Keratinocyte (primary cell): ENCODE measurements at places on chromosomes 1 and 21. TPM values are rescaled to one million over a fixed set of nuclear protein-coding genes. Genes with fewer than 3 reads are reported as not detected.

- peaks cover 48% of the 10 kb centered on the region for H3K4me1 ChIP-seq
- no peaks in the 10 kb centered on the region for H3K27me3 ChIP-seq
- H3K36me3 ChIP-seq: no peaks in the 10 kb centered on the region
- H3K27ac ChIP-seq: peak overlapping the region; percentile 99
These were observed 608 bp downstream of the PEF1 start for GRCh38 chr1:31643976-31644559.

DNA sequence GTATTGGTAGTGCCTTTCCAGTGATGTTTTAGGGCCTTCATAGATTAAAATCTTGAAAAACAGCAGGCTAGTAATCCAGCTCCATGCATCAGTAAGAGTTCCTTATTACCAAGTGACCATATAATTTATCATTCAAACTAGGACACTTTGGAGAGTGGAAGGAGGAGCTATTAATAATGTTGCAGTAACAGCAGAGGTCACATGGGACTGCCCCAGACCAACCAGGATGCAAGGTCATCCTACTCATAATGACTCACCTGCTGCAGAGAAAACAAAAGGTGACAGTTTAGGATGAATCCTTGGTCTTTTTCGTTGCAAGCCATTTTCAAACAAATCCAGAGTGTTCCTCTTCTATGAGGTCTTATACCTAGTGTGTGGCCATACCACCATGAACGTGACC is 187.4 kb downstream of the NUF2 start:
- no peak overlapping the region for H3K4me3 ChIP-seq
- H3K4me1 ChIP-seq: no peaks in the 10 kb centered on the region
- no peaks in the 10 kb centered on the region for H3K27me3 ChIP-seq
- DNase-seq: no peak

DNA sequence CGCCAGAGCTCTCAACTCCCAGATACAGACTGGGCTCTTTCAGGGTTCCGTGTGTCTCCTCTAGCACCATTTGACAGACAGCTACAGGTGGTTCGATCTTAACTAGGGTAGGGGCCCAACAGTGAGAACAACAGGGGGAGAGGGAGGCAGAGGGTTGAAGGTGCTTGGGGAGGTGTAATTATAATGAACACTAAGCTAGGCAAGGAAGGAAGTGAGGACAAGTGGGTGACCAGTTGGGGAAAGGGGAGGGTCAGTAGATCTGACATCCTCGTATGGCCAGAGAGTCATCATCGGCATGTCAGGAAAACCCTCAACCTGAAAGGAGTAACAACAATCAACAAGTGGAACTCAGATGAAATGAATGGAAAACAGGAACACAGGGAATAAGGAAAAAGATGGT is 22.8 kb downstream of the GLIS1 start:
- H3K27ac ChIP-seq: no peak overlapping the region
- H3K36me3 ChIP-seq: no peaks in the 10 kb centered on the region
- H3K4me3 ChIP-seq: no peak overlapping the region
- no peak for DNase-seq
- H3K27me3 ChIP-seq: peaks cover 8% of the 10 kb centered on the region

GRCh38 chr1:204450461-204451257 is 39.0 kb upstream of the PPP1R15B start:
- DNase-seq: no peak
- no peak overlapping the region for H3K27ac ChIP-seq
- no peaks in the 10 kb centered on the region for H3K27me3 ChIP-seq
- no peak overlapping the region for H3K4me3 ChIP-seq

DNA sequence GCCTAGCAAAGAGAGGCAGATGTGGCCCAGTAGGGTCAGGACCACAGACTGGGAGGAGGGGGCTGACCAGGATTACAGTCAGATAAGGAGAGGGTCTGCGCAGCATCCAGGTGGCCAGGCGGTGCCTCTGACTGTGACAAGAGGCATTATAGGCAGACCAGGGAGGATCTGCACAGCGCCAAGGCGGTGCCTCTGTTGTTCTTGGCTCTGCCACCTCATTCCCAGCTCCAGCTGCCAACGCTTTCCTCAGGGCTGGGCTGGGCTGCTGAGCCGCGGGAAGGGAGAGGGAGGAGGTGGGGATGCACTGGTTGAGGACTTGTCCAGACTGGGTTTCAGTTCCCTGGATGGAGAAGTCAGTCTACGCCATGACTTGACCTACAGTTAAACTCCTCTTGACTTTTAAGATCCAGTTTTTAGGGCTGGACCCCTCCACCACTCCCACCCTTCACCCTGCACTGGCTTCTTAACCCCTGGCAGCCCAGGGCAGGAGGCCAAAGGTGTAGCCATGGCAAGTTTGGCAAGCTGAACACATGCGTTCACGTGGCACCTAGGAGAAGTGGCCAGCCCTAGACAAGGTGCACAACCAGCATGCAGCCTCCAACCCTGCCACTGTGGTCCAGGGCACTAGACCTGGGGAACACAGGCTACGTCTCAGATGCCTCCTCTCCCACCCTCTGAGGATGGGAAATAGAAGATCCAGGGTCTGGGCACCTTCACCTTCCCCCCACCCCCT is 4.5 kb upstream of the CRABP2 start:
- H3K27ac ChIP-seq: no peak overlapping the region
- peaks cover 37% of the 10 kb centered on the region for H3K4me1 ChIP-seq
- DNase-seq: no peak

DNA sequence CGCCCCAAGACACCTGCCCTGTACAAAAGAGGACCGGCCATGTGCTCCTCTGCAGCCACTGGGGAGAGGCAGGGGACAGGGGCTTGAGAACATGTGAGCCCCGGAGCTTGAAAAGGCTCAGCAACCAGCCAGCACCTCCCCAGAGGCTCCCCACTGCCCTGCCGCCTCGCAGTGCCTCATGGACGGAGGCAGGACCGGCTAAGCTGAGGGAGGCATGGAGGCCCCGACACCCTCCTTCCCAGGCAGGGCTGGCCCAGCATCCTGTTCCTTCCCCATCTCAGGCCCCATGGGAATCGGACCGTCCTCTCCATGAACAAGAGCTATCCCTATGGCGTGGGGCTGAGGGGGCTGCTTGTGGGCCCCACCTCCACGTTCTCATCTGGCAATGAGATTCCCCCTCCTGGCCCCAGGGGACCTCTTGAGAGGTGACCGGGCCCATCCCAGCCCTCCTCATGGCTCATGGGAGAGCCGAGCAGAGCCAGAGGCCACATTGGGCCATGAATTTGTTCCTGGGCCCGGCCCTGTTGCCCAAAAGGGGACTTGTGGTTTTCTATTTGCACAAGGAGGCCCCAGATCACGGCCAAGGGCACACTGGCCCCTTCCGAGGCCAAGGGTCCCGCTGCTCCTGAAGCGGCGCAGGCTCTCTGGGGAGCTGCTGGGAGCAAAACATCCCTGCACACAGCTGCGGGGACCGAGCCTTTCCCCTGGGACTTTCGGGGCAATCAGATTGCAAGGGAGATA is 65.2 kb upstream of the ARHGEF16 start:
- no peak overlapping the region for H3K4me3 ChIP-seq
- no peaks in the 10 kb centered on the region for H3K4me1 ChIP-seq
- no peak overlapping the region for H3K27ac ChIP-seq
- no peak for DNase-seq

RGS18 gene
- polyA plus RNA-seq: 0.67 to 1.6 TPM (median 1.5 TPM) in 3 replicates

PROX1 gene
- polyA plus RNA-seq: 0.20 to 0.31 TPM (median 0.24 TPM) in 3 replicates

BCAR3 gene
- 51.2 to 95.4 TPM (median 77.2 TPM) in 3 replicates for polyA plus RNA-seq

SLAMF9 gene
- 0.31 to 0.57 TPM (median 0.41 TPM) in 3 replicates for polyA plus RNA-seq
